ENCODE measurements at places on chromosomes 1 and 21. TPM values are rescaled to one million over a fixed set of nuclear protein-coding genes. Genes with fewer than 3 reads are reported as not detected.

Gene CDK18
- total RNA-seq = 2.5 TPM

Gene KCNN3
- total RNA-seq = under 0.01 TPM

Gene UBE4B
- 24.9 TPM for total RNA-seq

Gene LCE2B
- not detected for total RNA-seq
